Posterior cingulate gyrus (tissue), 11 donors: ENCODE measurements at places on chromosomes 6 and 20.

- DNase-seq, result no peak
Observed at GRCh38 chr6:55388211-55388610, 60.9 kb downstream of the GFRAL start.

DNA sequence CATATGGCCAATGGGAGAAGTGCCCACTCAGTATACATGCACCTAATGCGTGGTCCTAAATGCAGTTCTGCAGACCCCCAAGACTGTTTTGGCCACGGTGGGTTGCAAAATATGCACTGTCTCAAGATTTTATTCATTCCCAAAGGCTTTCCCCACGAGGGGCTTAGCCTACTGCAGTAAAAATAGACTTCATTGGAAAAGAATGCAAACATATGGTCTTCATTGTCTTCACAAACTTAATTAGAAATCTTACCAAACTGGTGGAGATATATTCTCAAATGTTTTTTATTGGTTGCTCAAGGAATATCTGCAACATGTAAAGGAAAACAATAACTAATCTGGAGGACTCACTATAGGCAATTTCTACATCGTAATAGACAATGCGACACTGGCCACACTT is 31.6 kb upstream of the PRL start:
- no peak for DNase-seq

DNA sequence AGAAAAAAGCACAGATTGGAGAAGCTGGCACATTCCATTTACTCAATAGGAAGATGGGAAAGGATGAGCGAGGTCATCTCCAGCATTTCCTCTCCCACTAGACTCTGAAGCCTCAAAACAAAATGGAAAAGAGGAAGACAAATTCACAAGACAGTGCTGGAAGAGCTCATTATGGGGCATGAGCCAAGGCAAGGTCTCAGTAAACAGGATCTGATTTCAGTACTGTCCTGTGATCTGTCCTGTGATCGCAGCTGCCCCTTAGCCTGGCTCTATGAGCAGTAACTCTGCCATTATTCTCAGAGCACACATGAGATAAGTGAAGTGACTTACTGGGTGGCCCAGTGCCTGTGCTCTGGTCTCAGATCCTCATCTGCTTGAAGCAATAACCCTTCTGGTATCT is 68.1 kb upstream of the SLC4A11 start:
- no peak for DNase-seq

GRCh38 chr6:67248077-67248476 is 1387.0 kb upstream of the ADGRB3 start:
- no peak for DNase-seq

DNA sequence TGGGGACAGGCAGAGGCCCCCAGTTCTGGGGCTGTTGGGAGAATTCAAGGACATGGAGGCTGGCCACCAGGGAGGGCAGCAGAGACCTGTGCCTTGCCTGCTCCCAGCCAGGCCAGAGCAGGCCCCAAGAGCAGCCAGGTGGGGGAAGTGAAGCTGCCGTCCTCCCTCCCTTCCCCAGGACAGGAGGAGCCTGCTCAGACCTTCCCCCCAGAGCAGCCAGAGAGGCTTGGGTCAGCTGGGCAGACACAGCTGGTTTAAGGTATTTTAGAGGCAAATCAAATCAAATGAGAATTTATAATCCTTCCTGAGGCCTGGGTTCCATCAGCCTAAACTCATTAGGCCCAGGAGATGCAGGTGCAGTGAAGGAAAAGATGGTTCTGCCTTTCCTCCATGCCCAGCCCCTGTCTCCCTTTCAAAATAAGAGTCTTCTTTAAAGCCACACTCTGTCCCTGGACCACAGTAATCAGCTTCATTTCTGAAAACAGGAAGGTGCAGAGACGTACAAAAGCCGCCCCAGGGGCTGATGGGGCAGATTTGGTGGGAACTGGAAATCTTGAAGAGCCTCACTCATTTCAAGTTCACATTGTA is 21.7 kb downstream of the BMP7 start:
- no peak for DNase-seq

DNA sequence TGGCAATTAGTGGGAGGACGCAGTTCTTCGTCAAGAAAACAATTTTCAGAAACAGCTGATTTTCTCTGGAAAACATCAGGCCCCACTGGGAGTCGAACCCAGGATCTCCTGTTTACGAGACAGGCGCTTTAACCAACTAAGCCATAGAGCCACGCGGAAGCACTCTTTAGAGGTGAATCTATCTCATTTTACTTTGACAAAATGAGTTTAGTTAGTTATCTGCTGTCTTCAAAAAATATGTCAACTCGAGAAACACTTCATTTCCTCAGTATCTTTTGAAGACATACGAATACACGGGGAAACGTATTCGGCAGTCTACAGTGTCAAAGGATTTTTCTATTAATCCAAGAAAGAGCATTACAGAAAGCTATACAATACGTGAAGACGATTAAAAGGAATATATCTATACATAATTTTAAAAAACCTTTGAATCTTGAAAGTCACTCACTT is 26.7 kb downstream of the GPX6 start:
- no peak for DNase-seq

GRCh38 chr6:3409699-3410384 is 47.0 kb downstream of the SLC22A23 start:
- DNase-seq, result no peak

GRCh38 chr6:83958241-83958685 is 75.3 kb upstream of the MRAP2 start:
- no peak for DNase-seq

GRCh38 chr6:2042956-2043648 is 202.3 kb downstream of the GMDS start:
- DNase-seq, result no peak

DNA sequence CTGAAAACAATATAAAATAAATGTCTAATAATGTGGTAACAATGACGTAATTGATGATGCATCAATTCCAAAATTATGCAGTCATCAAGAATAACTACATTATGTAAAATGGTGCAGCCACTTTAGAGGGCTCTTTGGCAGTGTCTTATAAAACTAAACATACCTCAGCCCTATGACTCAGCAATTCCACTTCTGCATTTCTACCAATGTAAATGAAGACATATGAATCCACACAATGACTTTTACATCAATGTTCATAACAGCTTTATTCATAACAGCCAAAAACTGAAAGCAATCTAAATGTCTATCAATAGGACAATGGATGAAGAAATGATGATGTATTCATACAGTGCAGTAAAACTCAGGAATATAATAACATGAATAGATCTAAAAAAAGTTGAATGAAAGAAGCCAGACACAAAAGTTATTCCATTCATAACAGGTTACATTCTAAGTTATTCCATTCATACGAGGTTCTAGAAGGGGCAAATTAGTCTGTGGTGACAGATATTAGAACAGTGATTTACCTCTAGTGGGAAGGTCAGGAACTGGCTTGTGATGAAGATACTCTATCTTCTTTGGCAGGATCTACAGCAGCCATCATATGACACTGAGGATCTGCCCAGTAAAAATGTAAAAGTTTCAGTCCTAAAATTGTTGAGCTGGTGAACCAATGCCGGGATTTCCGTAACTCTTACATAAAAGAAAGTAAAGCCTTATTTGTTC is 396.1 kb downstream of the PLCB1 start:
- DNase-seq, result no peak

DNA sequence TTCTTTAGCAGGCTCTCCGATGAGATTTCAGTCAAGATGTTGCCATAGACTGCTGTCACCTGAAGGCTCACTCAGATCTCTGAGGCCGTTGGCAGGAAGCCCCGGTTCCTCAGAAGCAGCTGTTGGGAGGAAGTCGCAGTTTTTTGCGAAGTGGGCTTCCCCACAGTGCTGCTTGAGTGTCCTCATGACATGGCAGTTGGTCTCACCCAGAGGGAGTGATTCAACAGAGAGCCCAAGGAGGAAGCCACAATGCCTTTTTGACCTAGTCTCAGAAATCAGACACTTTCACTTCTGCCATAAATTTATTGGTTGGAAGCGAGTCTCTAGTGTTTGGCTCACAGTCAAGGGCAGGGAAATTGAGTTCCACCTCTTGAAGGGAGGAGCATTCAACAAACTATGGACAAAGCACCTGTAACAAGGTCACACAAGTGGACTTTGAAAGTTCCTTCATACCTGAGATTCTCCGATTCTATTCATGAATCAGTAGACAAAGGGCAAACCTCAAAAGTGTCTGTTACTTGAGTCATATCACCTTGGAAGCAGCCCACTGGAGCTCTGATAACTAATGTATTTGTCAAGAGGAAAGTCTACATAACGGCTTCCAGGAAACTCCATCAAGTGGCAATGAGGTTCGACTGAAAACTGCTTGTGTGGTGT is 208.3 kb downstream of the TASP1 start:
- no peak for DNase-seq

DNA sequence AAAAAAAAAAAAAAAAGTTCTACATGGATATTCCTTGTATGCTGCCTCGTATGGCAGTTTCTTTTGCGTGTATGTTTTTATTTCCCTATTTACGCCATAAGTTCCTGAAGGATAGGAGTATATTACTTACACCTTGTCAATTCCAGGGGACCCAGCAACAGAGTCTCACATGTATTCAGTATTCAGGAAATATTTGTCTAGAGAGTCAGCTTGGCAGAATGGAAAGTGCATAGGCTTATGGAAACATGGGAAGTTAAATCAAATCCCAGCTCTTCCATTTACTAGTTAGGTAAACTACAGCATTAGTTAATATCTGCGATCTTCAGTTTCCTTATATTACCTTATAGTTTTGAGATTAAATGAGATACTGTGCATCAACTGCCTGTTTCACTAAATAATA is 51.1 kb upstream of the SLC22A16 start:
- no peak for DNase-seq

DNA sequence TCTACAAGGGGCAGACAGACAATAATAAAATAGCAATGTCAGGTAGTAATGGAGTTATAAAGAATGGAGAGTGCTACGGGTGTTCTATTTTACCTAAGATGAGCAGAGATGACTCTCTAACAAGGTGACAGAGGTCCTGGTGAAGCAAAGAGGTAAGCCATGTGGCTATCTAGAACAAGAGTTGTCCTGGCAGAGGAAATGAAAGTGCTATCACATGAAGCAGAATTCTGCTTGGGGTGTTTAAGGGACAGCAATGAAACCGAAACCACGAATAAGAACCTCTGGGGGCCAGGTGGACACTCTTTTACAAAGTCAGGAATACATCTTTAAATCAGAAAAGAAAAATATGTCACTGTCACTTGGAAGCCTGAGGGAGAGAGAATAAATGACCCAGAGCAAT is 37.9 kb upstream of the IRAK1BP1 start:
- no peak for DNase-seq

DNA sequence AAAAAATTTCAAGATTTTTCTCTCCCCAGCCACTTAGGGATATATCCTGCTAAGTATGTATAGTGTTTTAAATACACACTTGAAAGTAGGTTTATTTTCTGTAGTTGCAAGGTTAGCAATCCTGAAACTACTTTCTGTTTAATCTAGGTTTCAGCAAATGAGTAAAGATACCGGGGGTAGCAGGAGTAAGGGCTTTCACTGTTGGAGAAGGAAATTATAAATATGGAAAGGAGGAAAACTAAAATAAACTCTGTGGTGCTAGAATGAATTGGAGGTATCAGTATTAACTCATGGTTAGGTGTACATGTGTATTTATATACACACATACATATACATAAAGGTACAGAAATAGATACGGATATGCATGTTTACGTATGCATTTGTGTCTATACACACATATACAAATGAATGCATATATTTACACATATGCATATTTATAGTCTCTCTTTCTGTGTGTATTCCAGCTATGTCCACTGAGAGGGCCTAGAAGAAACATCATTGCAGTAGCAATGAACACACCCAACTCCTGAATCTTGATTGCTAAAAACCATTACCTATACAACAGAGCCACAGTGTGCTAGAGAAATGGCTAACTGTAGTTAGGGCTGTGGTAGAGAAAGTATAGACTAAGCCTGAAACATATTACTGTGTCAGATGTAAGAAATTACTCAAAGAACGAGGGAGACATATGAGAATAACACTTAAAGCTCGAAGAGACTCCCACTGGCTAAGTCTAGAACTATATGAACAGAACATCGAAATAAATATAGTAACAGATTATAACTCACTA is 95.9 kb upstream of the EMILIN3 start:
- DNase-seq, result no peak

DNA sequence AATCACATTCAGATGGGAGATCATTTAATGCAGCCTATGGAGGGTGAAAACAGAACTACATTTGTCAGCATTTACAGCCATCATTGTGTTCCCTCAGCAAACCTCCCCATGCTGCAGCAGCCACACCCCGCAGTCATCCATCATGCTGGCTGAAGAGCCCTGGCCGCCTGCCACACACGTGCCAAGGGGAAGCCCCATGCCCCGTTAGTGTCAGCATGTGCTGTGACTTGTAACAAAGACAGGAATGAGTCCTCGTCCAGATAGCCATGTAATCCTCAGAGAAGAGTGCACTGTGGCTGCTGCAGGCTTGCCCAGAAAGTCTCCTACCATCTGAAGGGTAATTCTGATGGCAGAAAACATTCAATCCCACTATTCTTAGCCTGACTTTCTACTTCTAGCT is 1097.8 kb downstream of the KIF16B start:
- no peak for DNase-seq

GRCh38 chr6:14231071-14231483 is 113.5 kb downstream of the CD83 start:
- no peak for DNase-seq

DNA sequence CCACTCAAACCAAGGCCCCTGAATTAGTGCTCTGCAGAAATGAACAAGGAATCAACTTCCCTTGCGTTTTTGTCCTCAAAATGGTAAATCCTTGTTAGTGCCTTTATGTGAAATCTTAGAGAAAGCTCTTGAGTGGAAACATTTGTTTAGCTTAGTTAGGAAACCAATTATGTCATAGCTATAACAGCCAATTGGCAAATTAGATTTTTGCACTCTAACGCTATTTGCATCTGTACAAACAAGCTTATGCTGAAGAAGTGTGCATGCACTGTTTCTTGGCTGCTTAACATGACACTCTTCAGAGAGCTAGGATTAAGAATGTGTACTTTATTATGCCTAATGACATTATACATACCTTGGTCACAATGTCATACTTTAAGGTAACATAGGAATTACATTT is 622.6 kb upstream of the SLC35B3 start:
- no peak for DNase-seq

DNA sequence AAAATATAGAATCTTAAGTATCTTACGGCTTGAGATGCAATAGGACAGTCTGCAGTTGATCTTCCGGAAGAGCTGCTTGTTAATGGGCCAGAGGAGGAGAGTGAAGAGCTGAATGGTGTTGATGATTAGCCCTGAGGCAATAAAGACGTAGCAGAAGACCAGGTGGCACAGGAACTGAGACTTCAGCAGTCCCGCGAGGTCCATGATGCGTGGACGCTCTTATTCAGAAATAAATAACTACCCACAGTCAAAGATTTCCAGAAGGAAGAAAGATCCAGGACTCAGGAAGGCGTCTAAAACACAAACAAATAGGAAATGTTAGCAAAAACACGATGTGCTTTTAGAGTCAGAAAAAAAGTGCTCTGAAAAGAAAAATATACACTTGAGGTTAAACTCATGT is 41.9 kb downstream of the AGPAT4 start:
- DNase-seq, result no peak
